ENCODE measurements at places on chromosomes 2 and 18.

- no peak for DNase-seq
Measured at GRCh38 chr2:7020468-7020867, 103.3 kb downstream of the RNF144A start.

DNA sequence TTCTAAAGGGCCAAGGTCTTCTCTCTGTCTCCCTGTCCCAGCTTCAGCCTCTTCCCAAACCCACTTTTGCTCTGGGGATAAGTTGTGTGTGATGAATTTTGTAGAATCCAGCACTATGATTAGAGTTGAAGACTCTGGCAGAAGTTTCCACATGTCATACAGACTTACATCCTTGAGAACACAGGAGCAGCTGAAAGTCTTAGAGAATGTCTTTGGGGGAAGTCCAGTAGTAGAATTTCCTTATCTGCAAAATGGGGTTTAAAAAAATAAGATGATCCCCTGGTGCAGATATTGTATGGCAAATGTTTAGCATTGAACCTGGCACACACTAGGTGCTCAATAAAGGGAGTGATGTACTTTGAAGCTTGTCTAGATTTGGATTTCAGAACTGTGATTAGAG, 65.2 kb downstream of the TMEM247 start:
- DNase-seq = no peak

DNA sequence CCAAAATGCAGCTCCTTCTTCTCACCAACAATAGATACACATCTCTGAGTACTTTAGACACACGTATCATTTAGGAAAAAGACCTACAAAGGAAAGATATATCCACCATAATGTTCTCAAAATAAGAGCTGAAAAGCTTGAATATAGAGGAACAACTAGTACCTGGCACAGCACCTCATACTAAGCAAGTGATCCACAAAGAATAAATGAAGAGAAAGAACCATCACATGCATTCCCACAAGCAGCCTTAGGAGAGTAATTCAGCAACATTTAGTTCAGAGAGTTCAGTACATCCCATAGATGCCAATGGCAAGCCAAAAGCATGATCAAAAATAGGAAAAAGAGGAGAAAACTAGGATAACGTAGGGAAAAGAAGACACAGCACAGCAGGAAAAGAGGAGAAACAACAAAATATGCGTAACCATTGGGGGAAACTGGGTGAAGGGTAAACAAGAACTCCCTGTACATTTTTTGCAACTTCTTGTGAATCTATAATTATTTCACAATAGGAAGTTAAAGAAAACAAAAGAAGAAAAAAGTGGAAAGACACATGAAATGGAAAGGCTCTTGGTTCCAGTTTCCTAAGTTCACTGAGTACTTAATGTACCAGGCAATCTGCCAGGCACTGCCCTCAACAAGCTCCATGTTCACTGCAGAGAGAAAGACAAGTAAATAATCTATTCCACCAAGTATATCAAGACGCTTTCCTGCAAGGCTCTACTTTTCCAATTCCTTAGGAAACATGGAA, 22.3 kb downstream of the CLASP1 start:
- no peak for DNase-seq

GRCh38 chr2:98422449-98422848, 22.2 kb upstream of the INPP4A start:
- no peak for DNase-seq

DNA sequence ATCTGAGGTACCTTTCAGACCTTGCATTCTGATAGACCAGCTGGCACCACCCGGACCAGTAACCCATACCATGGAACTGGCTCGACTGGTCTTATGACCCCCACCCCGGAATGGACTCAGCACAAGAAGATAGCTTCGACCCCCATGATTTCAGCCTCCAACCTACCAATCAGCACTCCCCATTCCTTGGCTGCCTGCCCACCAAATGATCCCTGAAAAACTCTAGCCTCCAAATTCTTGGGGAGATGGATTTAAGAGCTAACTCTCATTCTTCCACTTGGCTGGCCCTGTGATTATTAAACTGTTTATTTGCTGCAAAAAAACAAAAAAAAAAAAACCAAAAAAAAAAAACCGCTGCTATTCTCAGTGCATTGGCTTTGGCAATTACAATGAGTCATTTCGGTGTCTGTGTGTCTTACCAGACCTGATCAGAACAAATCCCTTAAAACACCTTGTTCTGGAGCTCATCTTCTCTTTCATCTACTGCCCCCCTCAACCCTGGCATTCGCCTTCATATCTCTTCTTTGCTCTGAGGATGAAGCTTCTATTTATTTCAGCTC, 60.1 kb upstream of the KIF5C start:
- DNase-seq = peak; percentile 7

GRCh38 chr2:12066116-12066515, 319.7 kb downstream of the LPIN1 start:
- no peak for DNase-seq

GRCh38 chr2:108893277-108893676, 95.7 kb downstream of the EDAR start:
- no peak for DNase-seq

GRCh38 chr2:99106913-99107312, 34.6 kb upstream of the C2orf15 start:
- DNase-seq = no peak

GRCh38 chr2:69580486-69580885, 63.1 kb downstream of the AAK1 start:
- no peak for DNase-seq

GRCh38 chr18:79485788-79486355, 90.1 kb downstream of the NFATC1 start:
- peak; percentile 65 for DNase-seq

- DNase-seq = no peak
Measured at GRCh38 chr2:74081030-74081762, 66.5 kb downstream of the BOLA3 start.
